Brain pericyte (primary cell): ENCODE measurements at places on chromosomes 4 and X.

DNA sequence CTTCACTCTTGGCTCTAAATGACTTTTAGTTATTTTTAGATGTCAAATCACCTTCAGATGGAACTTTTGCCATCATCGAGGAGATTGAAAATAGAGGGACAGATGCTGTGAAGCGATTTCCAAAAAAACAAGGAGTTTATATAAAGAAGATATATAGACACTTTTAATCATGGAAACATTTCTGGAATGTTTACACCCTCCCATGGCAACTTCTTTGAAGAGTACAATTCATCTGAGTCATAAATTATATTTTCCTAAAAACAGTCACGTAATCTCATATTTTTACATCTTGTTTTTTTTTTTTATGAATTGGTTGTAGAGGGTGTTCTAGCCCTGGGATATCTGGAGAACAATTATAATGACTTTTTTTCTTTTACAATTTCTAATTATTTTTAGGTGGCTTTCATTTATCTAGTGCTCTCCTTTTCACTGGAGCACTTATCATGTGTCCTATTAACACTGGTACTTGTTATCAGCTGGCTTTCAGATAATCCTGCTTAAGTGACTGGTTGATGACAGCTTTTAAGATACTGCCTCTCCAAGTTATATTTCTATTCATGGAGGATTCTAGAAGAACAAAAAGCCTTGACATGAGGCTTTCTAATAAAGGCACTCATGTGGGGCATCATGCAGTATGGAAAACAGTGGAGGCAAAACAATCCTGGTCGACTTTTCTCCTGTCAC is 24.9 kb downstream of the PCDH7 start:
- DNase-seq = no peak

DNA sequence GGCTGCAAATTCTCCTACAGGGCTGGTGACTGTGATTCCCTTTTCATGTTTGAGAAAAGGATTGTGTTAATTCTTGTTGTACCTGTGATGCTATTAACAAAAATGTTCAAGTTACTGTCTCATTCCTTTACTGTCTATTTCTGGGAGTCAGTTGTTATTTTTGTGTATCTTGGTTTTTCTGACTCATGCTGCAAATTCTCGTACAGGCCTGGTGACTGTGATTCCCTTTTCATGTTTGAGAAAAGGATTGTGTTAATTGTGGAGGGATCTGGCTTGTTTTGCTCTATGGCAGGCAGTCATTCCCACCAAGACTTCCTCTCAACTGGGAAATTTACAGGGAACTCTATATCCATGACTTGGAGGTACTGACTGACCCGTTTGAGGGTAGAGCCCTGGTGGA is 693.4 kb upstream of the INTU start:
- no peak for DNase-seq

DNA sequence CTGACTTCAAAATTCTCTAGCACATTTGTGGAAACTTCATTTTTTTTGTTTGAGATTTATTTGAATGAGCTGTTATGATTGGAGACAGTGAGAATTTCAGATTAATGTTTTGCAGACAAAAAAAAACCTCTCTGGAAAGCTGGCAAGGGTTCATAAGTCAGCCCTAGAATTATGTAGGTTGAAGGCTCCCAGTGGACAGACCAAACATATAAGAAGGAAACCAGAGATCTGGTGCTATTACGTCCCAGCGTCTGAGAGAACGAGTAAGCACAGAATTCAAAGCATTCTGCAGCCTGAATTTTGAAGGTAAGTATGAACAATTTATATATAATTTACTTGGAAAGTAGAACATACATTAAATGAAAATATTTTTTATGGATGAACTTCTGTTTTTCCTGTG is at the start of gene AGTR2:
TSS of gene AGTR2 (plus strand) at position 234 of the 400 bp plus-strand sequence. CDS start 1,537 bp downstream, outside the sequence.
- DNase-seq = no peak

- DNase-seq = no peak
These were observed 538.2 kb downstream of the INPP4B start for GRCh38 chr4:142307857-142308256.

- DNase-seq = no peak
These were observed 63.2 kb downstream of the NPY1R start for GRCh38 chr4:163269166-163269565.

DNA sequence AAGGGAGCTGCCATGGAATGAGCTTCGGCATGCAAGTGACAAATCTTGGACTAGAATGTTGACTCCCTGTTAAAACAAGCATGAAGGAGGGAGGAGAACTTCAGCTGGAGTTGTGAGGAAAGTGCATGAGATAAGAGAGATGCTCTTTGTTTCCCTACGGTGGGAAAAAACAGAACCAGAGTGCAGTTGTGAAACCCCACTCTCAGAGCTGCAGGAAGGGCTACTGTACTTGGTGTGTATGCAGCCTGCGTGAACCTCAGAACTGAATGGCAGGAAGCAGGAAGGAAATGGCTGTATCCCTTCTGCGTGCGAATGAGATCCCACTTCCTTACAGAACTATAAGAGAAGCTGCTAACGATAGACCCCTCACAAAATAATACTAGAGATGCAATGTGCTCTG is 57.2 kb downstream of the EGF start:
- no peak for DNase-seq

- no peak for DNase-seq
These were observed 61.7 kb downstream of the KANTR start for GRCh38 chrX:53155512-53156206.

DNA sequence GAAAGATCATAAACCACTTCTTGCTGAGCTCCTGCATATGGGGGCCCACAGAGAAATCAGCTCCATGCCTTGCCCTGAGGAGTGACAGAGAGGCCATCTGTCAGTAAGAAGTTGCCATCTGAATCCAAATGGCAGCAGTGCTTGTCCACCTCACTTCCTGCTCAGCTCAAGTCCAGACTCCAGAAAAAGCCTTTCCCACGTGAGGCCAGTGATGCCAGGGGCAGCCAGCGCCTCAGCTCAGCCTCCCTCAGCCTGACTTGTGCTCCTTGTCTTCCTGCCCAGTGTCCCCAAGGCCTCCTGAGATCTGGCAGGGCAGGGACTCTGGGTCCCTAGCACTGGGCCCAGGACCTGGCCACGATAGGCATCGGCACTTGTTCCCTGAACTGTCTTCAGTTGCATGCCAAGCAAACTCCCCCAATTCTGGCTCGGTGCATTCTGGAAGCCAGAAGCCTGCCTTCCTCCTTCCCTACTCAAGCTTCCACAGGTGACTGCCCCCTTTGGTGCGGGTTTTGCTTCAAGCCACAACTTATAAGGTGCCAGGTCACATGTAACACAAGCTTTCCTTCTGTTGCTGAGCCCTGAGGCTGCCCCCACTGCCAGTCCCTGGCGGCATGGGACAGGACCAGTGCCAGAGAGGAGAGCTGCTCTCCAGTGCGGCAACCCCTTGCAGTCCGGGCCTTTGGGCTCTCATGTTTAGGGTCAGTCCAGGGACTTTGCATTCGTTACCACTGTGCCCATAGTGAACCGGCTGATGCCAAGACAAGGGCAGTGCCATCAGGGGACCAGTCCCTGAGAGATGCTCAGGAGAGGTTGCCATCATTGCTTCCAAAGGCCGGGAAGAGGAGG is 2.2 kb downstream of the ZNF185 start:
- DNase-seq = no peak
